NCI-H226 (cell line): ENCODE measurements at places on chromosomes 16 and 17.

GRCh38 chr17:3994221-3994576 lies 30.0 kb upstream of the ATP2A3 start:
- DNase-seq, result no peak

DNA sequence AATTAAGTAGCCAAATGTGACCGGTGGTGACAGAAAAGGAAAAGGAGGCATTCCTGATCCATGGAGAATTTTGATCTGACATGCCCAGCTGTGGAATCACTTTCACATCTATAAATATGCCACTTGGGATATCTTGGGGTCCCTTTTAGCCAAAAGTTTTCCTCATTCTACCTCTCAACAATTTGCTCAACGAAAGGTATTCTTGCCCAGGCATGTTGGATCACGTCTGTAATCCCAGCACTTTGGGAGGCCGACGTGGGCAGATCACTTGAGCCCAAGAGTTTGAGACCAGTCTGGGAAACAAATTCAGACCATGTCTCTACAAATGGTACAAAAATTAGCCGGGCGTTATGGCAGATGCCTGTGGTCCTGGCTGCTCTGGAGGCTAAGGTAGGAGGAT lies 24.3 kb downstream of the LITAF start:
- DNase-seq, result no peak

- DNase-seq, result no peak
Measured at GRCh38 chr16:4180511-4180910, 61.4 kb downstream of the SRL start.

DNA sequence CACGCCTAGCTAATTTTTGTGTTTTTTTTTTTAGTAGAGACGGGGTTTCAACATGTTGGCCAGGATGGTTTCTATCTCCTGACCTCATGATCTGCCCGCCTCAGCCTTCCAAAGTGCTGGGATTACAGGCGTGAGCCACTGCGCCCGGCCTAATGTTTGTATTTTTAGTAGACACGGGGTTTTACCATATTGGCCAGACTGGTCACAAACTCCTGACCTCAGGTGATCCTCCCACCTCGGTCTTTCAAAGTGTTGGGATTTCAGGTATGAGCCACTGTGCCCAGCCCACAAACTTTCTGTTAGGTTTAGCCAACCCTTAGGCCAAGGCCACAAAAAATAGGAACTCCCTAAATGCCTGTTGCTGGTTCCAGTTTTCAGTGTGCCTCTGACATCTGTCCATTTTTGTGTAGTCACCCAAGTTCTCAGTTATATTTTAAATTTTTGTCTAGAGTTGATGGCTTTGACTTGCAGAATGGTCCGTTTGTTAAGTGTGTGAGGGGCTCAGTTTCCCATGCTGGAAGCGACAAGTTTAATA lies 12.7 kb downstream of the CCL16 start:
- no peak for DNase-seq

GRCh38 chr17:11682646-11683045 lies 84.4 kb downstream of the DNAH9 start:
- no peak for DNase-seq

DNA sequence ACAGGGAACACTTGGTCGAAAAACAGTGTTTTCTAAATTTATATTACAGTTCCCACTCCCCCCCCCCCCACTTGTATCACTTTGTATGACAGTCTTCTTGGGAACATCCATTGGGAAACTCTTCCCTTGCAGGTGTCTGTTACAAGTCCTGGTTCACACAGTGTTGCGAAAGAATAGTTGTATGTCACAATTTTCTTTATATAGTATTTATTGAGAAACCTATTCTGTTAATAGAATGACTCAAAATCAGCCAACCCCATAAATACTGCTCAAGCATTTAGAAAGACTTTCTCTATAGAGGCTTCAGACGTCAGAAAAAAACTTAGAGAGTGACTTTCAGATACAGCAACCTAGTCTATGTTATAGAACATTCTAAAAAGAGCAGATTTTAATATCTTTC lies 414.4 kb downstream of the WWOX start:
- DNase-seq, result no peak

DNA sequence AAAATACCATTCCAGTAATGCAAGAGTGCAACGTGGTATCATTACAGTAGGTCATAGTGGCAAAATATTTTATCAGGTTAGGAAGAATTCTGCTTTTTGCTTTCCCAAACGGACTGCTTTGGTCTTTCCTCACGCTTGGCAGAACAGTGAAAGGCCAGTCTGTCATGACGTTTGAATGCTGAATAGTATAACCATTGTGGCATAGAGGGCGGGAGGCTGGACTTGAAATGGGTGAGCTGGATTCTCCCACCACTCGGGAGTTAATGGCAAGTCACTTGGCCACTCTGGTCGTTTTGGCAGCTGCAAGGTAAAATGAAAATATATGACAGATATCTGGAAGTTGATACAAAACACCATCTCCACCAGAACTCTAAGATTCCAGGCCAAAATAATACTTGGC lies 391.2 kb downstream of the MAF start:
- no peak for DNase-seq

DNA sequence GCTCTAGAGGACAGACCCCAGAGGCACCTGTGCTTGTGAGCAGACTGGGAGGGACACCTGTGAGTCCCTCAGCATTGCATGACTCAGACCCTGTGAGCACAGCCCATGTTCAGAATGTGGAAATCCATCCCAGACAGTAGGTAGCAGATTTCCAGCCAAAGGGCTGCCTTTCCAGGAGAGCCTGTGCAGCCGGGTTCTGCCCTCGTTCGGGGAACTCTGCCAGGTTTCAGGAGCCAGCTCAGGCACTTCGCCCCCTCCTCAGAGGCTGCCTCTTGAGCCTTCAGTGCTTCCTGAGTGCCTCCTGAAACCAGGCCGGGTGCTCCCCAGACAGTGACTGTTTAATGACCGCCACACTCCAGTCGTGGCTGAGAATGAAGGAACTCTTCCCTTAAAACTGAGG lies 23.3 kb upstream of the SDR42E2 start:
- no peak for DNase-seq
